NCI-H345 (cell line): ENCODE measurements at places on chromosomes 11 and 22.

DNA sequence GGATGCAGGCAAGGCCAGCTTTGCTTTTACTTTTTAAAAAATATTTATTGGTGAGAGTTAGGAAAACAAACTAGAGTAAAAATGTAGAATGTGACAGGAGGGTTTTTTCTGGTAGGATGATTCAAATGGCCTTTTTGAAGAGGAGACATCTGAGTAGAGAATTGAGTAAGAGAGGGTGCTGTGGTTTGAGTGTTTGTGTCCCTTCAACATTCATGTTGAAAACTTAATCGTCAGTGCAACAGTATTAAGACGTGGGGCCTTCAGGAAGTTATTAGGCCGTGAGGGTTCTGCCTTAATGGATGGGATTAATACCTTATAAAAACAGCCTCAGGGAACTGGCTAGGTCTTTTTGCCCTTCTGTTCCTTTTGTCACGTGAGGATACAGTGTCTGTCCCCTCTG is 288.8 kb upstream of the C11orf87 start:
- no peak for DNase-seq

- DNase-seq = no peak
Observed at GRCh38 chr11:1567721-1568100, 4.4 kb downstream of the DUSP8 start.

GRCh38 chr11:1547467-1548098 is 24.5 kb downstream of the DUSP8 start:
- no peak for DNase-seq

DNA sequence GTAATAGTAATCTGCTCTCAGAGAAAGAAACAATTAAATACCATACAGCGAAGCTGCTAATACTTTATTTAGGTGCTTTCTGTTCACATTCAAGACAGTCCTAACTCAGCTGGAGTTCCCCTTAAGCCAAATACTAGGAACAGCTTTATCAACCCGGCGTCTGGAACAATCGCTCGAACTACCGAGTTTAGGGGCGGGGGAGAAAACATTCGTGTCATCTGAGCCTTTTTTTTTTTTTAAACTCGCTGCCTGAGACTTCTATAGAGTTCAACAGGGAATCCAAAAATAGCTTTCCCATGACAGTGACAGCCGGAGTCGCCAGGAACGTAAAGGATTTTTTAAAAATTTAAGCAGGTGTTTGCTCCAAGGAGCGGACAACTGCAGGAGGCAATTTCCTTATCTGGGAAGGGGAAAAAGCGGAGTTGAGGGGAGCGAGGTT is 852 bp downstream of the TRAF6 start:
- DNase-seq = peak; percentile 35

- no peak for DNase-seq
Observed at GRCh38 chr11:125341676-125342075, 154.4 kb downstream of the FEZ1 start.

- DNase-seq = no peak
Observed at GRCh38 chr11:68194675-68195294, 18.3 kb downstream of the KMT5B start.

DNA sequence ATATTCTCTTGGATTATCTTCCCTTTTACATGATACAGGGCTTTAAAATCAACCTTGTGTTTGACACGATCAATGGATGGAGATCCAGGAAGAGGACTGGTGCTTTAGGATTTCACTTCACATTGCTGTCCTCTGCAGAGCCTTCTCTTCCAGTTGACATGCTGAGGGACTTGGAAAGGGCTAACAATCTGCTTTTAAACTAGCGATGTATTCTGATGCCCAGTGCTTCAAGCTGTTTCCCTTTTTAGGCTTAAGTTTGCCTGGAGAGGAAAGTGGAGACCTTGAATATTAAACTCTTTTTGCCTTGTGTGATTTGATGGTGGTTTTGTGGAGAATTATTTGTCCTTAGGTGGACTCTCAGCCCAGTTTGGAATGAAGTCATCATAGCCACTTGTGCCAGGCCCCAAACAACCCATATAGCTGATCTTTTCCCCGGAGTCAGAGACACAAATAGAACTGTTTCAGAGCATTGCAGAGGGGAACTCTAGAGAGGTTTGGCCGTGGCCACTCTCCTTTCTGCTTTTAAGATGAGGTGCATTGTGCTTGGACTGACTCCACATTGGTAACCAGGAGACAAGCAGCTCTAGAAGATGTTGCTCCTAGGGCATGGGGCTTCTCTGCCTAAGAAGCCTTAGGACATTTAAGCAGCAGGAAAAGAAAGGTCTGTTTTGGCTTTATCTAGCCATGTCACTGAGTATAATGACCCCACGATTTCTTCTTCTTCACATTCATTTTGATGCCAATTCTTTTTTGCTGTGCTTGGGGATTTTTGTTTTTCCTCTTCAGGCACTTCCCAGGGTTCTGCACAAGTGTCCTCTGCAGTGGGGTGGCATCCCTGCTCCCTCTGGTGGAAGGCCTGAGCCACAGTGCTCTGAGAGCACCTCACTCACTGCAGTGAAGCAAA is 152.8 kb downstream of the NCAM1 start:
- peak; percentile 57 for DNase-seq

DNA sequence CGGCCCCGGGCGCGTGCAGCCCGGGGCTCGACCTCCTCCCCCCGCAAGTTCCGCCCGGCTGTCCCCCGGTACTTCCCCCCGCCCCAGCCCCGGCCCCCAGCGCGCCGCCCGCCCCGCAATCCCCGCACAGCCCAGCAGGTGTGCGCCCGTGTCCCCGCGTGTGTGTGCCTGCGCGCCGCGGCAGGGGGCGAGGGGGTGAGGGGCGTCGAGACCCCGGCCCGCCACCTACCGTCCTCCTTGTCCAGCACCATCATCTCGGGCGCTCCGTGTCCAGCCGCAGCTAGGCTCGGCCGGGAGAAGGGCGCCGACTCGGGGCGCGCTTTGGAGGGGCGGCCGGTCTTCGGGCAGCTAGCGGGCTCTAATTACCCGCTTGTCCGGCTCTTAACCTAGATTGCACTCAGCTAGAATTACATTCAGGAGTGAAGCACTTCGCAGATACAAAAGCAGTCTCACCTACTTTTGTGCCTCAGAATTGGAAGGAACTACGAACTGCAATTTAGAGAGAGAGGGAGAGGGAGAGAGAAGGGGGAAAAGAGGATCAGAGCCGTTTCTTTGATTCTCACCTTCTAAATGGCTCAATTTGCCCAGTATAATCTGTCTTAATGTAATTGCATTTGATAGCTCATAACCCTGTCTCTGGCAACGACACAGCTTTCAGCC is 439 bp downstream of the LMO1 start:
- DNase-seq = peak; percentile 28
